ENCODE measurements at places on chromosomes 1 and 21.

DNA sequence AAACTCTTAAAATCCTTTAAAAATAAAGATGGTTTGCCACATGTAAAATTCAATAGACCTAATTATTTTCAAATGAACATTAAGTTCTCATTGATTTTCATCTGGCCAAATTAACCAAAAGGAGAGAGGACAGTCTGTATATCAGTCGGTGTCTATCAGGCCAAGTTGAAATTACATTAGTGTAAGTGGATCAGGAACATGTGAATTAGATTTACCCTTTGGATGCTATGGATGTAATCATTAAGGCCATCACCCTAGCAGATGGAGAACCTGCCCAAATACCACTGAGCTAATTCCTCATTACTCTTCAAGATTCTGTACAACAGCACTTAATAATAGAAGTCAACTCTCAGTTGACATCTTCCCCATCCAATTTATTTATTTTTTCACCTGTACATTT is 29.5 kb upstream of the DPT start:
- DNase-seq, result no peak

- no peak for DNase-seq
Observed at GRCh38 chr21:39686646-39687468, 58.1 kb upstream of the IGSF5 start.

GRCh38 chr1:77797991-77798390 is 18.5 kb downstream of the MIGA1 start:
- no peak for DNase-seq

GRCh38 chr1:117001254-117001927 is at the start of gene CD101:
CD101 (plus strand) TSS chr1:117001760; CDS start chr1:117001818, 58 bp downstream.
- peak; percentile 81 for DNase-seq

- DNase-seq, result no peak
Observed at GRCh38 chr1:114651893-114652292, 18.0 kb downstream of the DENND2C start.

DNA sequence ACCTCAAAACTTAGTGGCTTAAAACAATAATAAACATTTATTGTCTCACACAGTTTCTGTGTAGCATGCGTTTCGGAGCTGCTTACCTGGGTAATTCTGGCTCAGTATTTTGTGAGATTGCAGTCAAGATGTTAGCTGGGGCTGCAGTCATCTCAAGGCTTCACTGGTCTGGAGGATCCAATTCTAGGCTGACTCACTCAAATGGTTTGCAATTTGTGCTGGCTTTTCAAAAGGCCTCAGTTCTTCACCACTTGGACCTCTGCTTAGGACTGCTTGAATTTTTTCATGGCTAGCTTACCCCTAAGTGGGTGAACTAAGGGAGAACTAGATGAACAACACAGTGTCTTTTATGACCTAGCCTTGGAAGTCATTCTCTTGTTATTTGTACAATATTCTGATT is 21.0 kb downstream of the XPR1 start:
- DNase-seq, result no peak

GRCh38 chr1:92277105-92277723 is 21.6 kb downstream of the GLMN start:
- no peak for DNase-seq

DNA sequence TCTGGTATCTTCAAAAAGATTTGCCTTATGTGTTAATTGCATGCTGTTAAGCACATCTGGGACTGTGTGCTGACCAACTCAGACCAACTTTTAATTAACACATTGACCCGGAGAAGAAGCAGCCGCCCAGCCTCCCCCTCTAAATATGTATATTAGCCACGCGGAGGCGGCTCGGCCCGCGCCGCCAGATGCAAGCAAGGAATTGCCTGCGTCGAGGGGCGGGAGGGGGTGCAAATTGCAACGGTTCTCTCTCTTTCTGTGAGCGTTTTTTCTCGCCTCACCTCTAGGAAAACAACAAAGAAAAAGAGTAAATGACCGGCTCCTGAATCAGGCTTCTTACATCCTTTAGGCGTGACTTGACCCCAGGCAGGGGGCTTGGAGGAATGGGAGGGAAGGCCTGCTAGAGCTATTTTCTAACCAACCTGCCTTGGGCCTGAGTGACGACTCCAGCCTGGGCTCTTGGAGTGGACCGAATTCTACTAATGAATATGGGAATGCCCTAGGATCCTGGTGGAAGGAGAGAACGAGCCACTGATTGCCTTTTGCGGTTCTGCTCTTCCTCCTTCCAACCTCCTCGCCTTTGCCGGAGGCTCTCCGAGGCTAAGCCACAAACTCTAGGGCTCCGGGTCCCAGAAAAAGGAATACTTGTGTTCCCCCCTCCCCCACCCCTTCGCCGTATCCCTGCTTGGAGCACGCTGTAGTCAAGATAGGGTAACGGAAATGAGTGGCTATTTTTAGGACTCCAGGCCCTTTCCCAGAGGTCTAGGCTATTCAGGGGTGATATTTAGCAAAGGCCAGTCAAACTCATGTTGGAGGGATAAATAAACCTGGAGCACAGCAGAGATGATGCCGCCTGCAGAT is 417.0 kb upstream of the ESRRG start:
- no peak for DNase-seq

DNA sequence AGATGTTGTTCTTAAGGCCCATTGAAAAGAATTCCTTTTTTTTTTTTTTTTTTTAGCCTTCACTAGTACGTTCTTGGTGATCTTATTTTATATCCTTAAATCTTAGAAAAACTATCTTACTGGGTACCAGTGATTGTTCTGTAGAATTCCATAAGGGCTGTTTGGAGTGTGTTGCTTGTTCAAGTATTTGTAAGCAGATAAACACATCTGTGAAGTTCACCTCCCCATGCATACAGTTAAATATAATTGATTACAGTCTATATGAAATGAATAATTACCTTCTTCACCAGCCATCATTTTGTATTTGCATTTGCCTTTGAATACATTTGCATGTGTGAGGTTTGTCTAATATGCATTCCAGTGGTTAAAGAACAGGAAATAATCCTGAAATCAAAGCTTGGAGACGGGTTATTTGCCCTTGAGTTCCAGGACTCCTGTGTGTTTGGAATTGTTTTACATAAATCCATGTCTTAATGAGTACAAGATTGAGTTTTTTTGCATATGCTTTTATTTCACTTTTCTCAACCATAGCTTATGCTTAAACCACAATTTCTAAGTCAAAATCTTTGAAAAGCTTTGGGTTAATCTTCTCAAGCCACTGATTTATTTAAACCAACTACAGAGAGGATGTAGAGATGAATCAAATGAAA is 73.1 kb downstream of the VPS13D start:
- no peak for DNase-seq

DNA sequence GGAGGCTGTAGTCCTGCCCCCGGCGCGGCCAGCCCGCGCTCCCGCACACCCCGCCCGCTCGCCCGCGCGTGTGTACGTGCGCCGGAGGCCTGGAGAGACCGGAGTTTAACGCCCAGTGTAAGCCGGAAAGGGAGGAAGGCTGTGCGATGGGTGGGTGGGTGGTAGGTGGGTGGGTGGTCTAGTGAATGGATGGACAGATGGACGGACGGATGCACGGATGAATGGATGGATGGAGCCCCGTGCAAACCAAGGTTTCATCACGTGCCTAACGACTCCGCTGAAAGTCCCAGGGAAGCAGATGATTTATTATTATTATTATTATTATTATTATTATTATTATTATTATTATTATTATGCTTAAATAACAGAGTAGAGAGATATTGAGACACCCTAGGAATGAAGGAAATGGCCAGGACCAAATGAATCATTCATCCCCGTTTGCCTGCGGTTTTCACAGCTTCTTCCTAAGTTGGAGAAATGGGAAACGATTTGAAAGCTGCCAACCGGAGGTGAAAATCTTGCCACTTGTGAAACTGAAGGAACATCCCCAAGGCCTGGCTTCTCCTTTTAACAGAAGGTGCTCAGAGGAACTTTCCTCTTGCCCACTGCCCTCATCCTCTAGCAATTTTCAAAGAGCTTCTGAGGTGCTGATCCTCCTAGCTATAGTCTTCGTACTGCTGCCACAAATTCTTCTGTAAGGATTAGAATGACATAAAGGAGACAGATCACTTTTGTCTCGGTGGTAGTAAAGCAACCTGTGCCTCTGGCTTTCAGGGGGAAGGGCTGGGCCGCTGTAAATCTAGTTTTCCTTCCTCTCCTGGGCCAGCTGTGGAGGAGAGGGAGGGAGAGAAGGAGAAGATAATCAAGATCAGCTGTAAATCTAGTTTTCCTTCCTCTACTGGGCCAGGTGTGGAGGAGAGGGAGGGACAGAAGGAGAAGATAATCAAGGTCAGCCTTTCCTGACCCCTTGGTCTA is 648 bp upstream of the RGS7 start:
- DNase-seq, result no peak

DNA sequence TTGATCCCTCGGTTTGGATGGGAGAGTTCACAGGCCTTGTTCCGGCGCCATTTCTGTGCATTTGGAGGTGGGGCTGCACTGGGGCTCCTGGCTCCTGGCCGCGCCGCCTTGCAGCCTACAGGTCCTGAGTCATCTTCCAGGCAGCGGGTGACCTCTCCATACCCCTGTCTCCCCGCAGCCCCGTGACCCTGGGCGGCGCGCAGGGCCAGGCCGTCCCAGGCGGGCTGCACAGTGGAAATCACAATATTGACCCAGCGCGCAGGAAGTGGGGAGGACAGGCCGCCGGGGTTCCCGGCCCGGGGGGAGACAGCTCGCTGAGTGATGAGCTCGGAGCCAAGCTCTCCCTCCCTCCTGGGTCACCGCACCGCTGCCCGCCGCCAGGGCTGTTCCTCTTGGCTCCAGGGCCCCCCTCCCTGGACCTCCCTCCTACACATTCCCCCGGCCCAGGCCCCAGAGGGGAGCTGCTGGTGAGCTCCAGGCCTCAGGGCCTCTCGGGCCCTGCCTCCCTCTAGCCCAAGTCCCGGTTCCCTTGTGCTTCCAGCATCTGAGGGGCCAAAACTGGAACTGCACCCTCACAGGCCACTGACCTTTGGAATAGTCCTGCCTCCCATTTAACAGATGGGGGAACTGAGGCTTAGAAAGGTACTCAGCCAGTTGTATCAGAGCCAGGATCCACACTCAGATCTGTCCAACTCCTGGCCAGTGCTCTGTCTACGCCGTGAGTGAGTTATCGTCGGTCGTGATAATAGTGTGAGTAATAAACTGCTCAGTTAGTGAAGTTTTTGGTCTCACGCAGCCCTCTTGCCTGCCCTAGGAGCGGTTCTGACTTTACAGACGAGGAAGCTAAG is 142.9 kb upstream of the WNT4 start:
- DNase-seq, result no peak

GRCh38 chr1:159936273-159936904 is 9.0 kb downstream of the IGSF9 start:
- peak; percentile 84 for DNase-seq

DNA sequence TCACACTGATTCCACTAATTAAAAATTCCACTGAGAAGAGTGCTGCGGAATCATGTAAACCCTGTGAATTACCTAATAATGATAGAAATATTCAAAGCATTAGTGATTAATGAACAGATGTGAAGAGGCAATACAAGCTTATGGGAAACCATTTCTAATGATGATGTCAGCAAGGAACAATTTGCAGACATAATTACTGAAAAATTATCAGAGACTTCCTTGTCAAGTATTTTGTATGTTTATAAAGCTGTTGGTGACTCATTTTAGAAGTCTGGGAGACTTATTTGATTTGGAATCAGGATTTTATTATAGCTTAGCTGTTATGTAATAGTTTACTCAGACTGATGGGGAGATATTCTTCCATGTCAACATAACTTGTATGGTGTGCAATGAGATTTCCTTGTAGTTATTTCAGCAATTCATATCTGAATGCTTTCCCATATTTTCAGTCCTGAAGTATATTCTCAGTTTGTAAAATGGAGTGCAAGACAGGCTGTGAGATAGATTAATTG is 135.5 kb downstream of the TGFB2 start:
- no peak for DNase-seq

GRCh38 chr1:171379846-171380245 is 65.9 kb downstream of the FMO4 start:
- DNase-seq, result no peak

DNA sequence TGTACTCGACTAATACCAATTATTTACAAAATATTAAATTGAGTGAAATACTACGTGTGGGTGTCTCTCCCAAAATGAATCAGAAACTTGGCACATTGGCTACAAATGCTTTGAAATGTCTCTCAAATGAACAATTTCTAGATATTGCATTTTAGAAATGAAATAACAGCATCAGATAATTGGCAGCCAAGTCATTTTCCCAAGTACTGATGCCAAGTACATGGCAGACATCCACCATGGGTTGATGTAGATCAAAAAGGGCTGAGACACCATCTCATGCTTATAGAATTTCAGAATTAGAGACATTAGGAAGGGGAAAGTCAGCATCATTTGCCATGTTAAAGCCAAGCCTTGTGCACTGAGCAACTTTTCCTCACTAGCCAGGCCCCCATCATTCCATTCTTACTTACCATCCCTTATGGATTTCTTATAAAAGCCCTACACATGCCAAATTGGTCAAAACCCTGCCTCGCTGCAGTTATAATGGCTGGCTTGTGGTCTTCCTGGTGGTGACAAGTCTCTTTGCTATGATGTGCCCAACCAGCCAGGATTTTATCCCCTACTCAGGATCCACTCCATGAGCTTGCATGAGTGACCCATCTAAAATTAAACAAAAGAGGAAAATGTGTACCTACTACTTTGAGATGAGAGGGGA is 73.1 kb downstream of the GREM2 start:
- no peak for DNase-seq

DNA sequence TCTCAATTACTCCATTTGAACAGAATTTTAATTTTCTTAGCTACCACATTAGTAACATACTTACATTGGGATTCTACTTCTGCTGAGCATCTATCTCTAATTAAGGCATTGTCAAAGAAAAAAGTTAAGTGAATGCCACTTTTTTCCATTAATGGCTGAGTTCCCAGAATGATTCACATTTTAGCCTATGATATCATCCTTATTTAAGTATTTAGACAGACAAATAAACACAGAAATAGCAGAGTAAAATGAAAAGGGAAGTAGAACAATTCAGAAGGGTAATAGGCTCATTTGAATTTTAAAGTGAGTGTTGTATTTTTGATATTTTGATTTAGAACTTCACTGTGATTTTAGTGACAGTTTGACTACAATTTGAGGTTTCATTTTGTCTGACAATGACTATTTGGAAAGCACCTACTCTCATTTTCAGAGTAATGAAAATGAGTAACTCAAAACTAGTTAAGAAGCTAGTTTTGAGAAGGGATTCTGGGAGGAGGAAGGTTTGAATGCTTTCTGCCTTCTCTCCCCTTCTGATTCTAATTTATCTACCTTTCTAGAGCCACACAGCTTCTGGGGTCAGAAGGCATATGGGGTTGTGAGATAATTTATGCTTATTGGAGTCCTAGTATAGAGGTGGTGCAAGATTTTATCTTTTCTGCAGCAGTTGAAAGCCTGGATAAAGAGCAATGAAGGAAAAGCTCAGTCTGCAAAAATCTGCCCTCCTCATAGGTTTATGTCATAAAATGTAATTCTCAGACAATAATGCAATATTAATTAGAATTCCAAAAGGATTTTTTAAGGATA is 15.5 kb downstream of the LYPLAL1 start:
- DNase-seq, result peak; percentile 81

GRCh38 chr1:154772606-154773506 is 97.2 kb downstream of the KCNN3 start:
- peak; percentile 13 for DNase-seq

- DNase-seq, result no peak
Observed at GRCh38 chr1:45615885-45616284, 8.0 kb downstream of the CCDC17 start.

- DNase-seq, result no peak
Observed at GRCh38 chr1:157166590-157166989, 28.4 kb upstream of the ETV3 start.

All from activated CD4-positive, alpha-beta T cell treated with anti-CD3 and anti-CD28 coated beads, Interleukin-10, Interleukin-2, amounts not matched to agents 100 ng/mL and 50 ng/mL, durations not matched to agents 16 hours and 8 hours (primary cell).